ENCODE measurements at places on chromosomes 1 and 21. TPM values are rescaled to one million over a fixed set of nuclear protein-coding genes. Genes with fewer than 3 reads are reported as not detected.

Gene ARMH1
- polyA plus RNA-seq = 5.2 TPM

Gene FCRL2
- not detected for polyA plus RNA-seq

Gene S100A8
- polyA plus RNA-seq = 21.6 TPM

Gene SPRR1A
- polyA plus RNA-seq = not detected

Gene GPR25
- not detected for polyA plus RNA-seq
